ENCODE measurements at places on chromosomes 4 and X. TPM values are rescaled to one million over a fixed set of nuclear protein-coding genes. Genes with fewer than 3 reads are reported as not detected.

FIP1L1 gene
- 50.1 TPM for polyA plus RNA-seq

- no peak for DNase-seq
Observed at GRCh38 chr4:5814421-5814820, 78.5 kb downstream of the CRMP1 start.

SUPT20HL2 gene
- 0.23 TPM for polyA plus RNA-seq

DNA sequence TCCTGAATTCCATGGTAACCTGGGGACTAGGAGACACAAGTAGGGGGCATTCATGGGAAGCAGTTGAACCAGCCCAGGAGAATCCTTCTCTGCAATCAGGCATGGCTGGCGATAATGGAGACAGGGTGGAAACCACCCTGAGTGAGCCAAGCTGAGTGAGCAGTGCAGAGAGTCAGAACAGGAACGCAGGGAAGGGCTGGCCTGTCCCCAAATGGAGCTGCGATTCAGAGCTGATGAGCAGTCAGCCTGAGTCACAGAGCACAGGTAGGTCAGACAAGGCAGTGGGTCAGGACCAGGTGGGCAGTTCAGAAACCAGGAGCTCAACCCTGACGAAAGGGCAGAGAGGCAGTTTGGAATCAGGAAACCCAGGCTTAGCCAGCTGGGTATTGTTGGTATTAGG is 129.0 kb downstream of the BTC start:
- no peak for DNase-seq

GRCh38 chr4:145880355-145880960 is 58.2 kb downstream of the ZNF827 start:
- no peak for DNase-seq

GRCh38 chrX:148555571-148556243 is 55.3 kb downstream of the AFF2 start:
- DNase-seq: no peak

DNA sequence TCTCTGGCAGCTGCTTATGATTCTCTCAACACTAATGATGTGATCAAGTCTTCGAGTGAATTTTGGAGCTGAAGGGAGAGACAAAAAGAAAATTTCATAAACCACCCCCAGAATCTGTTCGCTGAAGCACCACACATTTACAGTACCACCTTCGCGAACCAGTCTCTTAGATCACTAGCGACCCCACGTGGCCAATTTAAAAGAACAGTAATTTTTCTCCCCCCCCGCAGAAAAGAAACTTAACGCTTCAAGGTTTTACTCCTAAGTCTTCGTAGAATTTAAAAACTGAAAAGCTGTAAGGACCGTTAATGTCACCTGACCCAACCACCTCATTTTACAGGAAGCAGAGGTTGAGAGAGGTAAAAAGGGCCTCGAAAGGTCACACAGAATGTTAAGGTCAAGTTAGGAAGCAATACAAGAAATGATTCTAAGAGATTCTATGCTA is 187.5 kb downstream of the QDPR start:
- peak; percentile 35 for DNase-seq

HPSE gene
- polyA plus RNA-seq: 6.9 TPM

DNA sequence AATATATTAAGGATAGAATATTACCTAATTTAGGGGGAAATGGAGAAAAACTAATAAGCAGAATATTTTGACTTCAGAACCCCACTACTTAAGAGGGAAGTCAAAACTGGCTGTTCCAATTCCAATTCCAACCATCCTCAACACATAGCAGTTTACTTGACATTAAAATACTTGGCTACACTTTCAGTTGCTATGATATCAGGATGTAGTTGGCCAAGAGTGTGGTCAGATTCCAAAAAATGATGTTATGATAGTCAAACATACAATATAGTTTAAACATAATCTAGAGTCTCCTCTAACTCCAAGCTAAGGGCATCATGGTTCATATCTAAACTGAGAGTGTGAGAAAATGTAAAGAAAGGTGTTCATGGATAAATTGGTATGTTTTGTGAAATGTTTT is 16.5 kb upstream of the SMIM14 start:
- DNase-seq: no peak

- no peak for DNase-seq
Observed at GRCh38 chrX:129679901-129680300, 25.1 kb upstream of the APLN start.

ZDHHC15 gene
- polyA plus RNA-seq: 2.0 TPM

GRCh38 chr4:142559986-142560385 is 286.1 kb downstream of the INPP4B start:
- no peak for DNase-seq

DNA sequence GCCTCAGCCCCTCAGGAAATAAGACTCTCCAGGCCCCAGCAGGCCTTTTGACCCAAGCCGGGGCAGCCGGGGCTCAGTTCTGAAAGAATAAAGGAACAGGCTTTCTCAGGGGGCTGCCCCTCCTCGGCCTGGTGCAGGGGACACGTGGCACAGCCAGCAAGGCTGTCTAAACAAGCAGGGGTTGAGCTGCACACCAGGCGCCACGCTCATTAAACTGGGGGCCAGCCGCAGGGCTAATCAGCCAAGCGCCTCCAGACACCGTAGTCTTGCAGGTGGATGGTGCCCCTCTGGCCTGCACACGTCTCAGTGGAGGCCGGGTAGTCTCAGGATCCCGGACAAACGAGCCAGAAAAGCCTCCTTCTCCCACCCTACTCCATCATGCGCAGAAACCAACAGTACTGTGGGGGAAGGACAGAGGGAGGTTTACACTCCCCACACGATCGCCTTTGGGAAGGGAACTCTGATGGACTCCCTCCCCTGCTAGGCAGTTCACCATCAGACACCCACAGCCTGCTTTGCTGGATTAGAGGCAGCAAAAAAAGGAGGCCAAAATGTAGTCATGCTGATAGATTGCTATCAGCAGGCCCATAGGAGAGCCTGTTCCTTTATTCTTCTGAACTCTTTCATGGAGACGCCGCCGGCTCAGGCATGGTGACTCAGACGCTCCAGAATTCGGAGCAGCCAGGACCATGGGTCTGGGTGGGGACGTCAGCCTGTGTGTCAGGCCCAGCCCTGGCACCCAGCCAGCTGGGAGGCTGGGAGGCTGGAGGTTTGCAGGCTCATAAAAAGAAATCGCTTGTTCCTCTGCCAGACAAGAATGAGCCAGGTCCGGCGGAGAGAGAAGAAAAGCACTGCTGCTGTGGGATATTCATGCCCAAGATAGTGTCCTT is 342.4 kb downstream of the BCOR start:
- DNase-seq: peak; percentile 80

- peak; percentile 3 for DNase-seq
Observed at GRCh38 chr4:1471443-1472147, 65.4 kb upstream of the NKX1-1 start.

- DNase-seq: no peak
Observed at GRCh38 chr4:77877771-77878565, 15.3 kb downstream of the MRPL1 start.

FGFBP2 gene
- polyA plus RNA-seq: 1.7 TPM

DNA sequence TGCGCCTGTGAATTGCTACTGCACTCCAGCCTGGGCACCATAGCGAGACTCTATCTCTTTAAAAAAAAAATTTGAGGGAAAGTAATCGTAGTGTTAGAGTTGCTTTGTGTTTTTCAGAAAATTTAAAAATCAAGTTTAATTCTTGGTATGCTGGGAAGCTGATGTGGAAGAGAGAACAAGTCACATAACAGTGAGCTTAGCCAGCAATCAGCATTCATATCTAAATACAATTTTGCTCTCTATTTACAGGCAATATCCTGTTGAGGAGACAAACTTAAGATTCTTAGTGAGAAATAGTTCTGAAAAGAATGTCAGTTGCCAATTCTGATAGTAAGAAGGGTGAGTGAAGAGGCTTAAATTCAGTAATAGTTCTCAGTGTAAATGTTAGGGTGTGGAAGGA is 9.6 kb upstream of the NDUFC1 start:
- DNase-seq: no peak

DNA sequence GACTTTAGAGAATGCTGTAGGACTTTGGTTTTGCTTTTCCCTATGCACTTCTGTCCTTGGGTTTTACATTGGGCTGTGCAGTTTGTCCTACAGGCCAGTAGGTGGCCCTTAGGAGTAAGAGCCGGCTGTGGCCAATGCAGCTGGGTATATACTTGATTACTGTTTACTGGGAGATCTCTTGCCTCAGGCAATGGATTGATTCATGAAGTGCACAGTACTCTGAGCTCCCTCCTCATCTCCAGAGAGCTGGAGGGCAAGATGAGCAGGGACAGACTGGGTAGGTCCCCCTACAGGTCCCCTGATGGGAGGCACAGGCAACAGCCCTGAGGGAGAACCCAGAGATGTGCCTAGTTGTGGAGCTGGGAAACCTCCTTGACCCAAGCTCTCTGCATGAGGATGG is 103.8 kb upstream of the QRFPR start:
- DNase-seq: no peak

PLAC1 gene
- polyA plus RNA-seq: 0.43 TPM

DNA sequence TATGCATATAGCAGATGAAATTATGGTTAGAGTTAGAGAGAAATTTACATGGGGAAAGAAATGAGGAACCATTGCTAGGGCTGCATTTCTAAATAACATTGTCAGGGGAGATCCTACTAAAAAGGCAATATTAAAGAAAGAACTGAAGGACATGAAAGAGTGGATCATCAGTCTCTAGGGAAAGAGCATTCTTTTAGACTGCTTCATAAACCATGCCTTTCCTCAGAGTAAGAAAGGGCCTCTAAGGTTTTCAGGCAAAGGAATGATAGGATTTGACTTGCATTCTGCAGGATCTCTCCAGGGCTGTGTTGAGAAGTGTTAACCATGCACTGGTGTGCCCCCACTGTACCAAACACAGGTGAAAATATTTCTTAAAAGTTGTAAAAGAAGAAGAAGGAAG is 385.4 kb upstream of the MAD2L1 start:
- DNase-seq: no peak

- DNase-seq: no peak
Observed at GRCh38 chr4:14644580-14645282, 357.6 kb upstream of the CPEB2 start.
